Regular cardiac myocyte (primary cell): ENCODE measurements at places on chromosomes 5 and 9. TPM values are rescaled to one million over a fixed set of nuclear protein-coding genes. Genes with fewer than 3 reads are reported as not detected.

IGFBPL1 gene
- total RNA-seq: under 0.01 and 1.7 TPM in 2 replicates

TBCA gene
- 99.2 and 175 TPM in 2 replicates for total RNA-seq

GPR150 gene
- 0.96 and 2.5 TPM in 2 replicates for total RNA-seq

WNK2 gene
- not detected in 2 replicates for total RNA-seq

SLC34A1 gene
- not detected in 2 replicates for total RNA-seq

MRPL50 gene
- 12.7 and 15.3 TPM in 2 replicates for total RNA-seq

SOX30 gene
- total RNA-seq: under 0.01 TPM in 1 of 2 replicates, not detected in the other

C9 gene
- total RNA-seq: 0.28 and 0.38 TPM in 2 replicates

CCL19 gene
- not detected in 2 replicates for total RNA-seq

LCN9 gene
- total RNA-seq: not detected in 2 replicates

CCL27 gene
- total RNA-seq: not detected in 2 replicates

LPAR1 gene
- total RNA-seq: 50.7 and 58.5 TPM in 2 replicates

PNPLA7 gene
- total RNA-seq: 0.19 and 1.4 TPM in 2 replicates

LECT2 gene
- not detected in 2 replicates for total RNA-seq

C5orf58 gene
- under 0.01 TPM in 1 of 2 replicates, not detected in the other for total RNA-seq

CER1 gene
- not detected in 2 replicates for total RNA-seq

BAAT gene
- under 0.01 and 0.19 TPM in 2 replicates for total RNA-seq

PCDHA1 gene
- total RNA-seq: 0.28 TPM in 1 of 2 replicates, not detected in the other

UGT3A1 gene
- not detected in 2 replicates for total RNA-seq

MAML1 gene
- total RNA-seq: 3.4 and 6.5 TPM in 2 replicates
